Activated CD8-positive, alpha-beta memory T cell treated with anti-CD3 and anti-CD28 coated beads for 1 hour (primary cell): ENCODE measurements at places on chromosomes 7 and 10.

- no peak for DNase-seq
Observed at GRCh38 chr7:33792547-33793105, 112.7 kb upstream of the BMPER start.

GRCh38 chr10:110978204-110978603 lies 58.8 kb downstream of the SHOC2 start:
- no peak for DNase-seq

- no peak for DNase-seq
Observed at GRCh38 chr10:20446561-20447193, 450.4 kb downstream of the NEBL start.

DNA sequence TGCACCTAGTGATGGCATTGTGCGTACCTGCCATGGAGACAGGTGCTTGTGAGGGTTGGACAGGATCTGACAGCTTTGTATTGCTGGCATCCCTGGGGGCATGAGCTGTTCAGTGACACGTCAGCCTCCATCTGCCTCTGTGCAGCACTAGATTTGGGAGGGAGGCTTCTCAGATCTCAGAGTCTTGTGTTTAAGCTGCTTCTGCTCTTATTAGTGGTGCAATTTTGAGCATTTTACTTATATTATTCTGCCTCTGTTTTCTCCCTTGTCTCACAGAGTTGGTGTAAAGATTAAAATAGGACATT lies 5.1 kb downstream of the ARHGAP22 start:
- no peak for DNase-seq

DNA sequence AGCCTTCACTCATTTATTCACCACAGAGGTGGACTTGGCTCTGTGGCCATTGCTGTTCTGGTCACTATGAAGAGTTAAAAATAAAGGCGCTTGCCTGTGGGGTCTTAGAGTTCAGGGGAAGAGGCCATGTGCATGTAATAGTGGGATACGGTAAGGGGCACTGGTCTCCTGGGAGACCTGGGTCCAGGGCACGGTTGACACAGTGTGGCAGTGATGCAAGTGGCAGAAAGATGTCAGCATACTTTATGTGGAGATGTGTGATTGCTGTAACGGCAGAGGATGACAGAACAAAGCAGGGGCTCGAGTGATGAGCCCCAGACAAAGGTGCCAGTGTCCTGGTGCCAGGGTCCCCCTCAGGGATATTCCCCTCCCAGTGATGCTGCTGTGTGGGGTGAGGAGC lies 8.6 kb downstream of the ZSCAN25 start:
- no peak for DNase-seq

DNA sequence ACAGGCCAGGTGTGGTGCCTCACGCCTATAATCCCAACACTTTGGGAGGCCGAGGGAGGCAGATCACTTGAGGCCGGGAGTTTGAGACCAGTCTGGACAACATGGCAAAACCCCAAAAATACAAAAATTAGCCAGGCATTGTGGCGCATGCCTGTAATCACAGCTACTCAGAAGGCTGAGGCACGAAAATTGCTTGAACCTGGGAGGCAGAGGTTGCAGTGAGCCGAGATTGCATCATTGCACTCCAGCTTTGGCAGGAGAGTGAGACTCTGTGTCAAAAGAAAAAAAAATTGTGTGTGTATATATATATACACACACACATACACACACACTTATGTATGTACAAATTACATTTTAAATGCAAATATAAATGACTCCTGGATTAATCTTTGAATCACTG lies 76.8 kb upstream of the LRRN3 start:
- DNase-seq, result no peak

DNA sequence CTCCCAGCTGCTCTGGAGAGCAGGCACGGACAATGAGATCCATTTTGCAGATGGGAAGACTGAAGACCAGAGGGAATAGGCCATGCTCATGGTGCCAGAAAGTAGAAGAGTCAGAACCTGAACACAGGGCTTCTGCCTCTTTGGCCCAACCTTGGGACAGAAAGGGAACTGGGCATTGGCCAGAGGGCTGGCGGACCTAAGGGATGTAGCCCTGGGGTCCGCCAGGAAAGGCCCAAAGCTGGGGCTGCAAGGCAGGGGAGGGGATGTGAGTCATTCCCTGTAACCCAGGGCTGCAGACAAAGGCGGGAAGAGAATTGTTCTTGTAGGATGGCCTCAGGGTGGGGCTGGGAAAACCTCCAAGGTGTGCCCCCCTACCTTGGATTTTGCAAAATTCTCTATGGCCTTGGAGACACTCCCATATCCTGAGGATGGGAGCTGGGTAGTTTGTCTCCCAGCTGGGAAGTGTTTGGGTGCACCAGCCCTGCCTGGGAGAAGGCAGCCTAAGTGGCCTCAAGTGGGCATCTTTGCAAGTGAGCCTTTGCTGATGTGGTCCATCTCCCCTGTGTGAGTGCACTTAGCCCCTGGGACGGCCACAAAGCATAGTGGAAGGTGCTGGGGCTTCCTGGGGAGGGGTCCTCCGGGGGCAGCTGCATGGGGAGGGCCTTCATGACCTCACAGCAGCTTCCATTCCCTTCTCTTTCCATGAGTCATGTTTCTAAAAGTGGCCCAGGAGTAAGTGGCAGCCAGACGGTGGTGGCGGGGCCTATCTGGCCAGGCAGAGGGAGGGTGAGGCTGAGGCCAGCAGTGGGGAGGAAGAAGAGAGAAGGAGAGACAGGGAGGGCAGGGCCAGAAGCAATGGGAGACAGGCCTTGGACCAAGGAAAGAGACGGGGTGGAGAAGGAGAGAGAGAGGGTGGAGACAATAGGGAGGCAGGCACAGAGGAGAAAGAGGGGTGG lies 9.2 kb downstream of the AQP1 start:
- DNase-seq, result no peak

GRCh38 chr7:137757146-137757925 lies 89.4 kb downstream of the DGKI start:
- no peak for DNase-seq

DNA sequence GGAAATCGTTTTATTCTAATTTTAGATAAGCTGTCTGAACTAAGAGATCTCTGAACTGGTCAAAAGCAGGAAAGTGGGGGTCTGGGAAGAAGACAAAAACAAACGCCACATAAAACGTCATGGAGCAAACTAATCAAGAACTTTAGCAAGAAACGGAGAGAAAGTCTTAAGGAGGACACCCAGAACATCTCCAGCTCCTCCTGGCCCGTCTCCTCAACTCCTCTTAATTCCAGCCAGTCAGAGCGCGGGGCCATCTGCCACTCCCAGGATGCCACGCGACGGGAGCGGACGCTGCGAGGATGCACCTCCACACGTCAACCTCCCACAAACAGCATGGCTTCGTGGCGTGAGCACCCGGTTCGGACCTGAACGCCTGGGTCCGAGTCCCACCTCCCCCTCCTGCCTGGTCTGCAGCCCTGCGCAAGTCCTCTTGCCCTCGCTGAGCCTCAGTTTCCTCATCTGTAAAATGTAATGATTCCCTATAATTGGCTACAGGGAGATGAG lies 598 bp downstream of the MMS19 start:
- DNase-seq, result peak; percentile 19

DNA sequence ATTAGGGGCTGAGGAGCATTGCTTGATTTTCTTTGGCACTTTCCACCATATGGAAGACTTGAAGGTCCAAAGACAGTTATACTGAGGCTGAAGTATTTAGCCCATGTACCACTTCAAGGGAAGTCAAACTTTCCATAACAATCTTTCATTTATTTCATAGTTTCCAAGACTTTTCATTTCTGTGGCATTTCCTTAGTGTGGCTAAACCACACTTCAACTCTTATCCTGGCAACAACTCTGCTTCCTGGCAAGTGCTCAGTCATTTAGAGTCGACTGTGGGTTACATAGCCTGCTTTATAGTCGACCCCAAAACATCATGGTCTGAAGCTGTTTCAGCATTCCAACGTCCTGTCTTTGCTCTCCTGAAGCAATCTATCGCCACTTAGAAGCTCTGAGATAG lies 343.0 kb upstream of the SEMA3D start:
- no peak for DNase-seq

DNA sequence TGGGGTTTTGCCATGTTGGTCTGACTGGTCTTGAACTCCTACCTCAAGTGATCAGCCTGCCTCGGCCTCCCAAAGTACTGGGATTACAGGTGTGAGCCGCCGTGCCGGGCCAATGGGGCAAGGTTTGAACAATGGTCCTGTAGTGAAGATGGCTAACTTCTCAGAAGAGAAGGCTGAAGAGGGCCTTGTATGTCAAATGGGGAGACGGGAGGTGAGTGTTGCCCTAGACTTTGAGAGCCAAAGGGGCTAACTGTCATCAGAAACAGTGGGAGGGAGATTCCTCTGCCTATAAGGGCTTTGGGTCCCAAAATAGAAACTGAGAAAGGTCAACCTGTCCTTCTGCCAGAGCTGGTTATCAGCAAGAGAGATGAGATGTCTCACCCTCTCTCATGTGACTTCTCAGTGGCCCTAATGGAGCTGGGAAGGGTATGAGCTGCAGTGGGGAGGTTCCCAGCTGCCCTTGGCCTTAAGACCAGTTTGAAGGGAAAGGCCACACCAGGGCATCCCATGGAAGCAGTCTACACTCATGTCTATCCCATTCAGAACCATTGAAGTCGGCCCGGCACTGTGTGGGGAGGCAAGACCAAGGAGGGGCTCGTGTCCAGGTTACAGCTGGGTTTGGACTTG lies 1.3 kb upstream of the SAMD8 start:
- DNase-seq, result no peak

GRCh38 chr10:97914171-97914836 lies 64.7 kb downstream of the GOLGA7B start:
- DNase-seq, result no peak

DNA sequence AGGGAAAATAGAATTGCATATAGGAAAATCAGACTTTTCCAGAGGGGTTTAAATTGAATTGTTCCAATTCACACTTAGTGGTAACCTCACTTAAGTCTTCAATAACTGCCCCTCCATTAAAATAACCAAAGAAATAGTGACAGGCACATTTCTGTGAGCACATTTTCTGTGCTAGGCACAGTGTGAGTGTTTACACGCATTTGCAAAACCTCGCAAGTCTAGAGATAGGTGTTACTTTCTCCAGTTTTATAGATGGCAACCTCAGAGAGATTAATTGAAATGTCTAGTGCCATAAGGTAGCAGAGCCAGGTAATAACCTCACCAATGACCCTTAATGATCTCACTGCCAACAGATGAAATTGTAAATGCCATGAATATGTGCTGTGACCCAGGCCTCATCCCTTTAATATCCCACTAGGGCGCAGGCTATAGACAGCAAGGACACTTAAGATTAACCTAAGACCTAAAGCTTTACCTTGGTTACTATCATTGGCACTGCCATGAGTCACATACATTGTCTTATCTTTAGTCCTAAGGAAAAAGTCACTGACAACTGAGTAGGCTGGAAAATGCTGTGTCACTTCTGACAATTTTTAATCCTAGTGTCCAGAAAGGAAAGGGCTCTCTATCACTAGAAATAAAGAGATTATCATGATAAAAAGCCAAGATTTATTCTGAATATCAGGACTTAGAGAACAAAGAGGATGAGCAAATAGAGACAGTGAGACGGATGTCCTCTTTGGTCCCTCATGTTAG lies 187.8 kb downstream of the PPP1R17 start:
- no peak for DNase-seq

GRCh38 chr7:84701524-84702306 lies 485.1 kb downstream of the SEMA3D start:
- DNase-seq, result no peak

DNA sequence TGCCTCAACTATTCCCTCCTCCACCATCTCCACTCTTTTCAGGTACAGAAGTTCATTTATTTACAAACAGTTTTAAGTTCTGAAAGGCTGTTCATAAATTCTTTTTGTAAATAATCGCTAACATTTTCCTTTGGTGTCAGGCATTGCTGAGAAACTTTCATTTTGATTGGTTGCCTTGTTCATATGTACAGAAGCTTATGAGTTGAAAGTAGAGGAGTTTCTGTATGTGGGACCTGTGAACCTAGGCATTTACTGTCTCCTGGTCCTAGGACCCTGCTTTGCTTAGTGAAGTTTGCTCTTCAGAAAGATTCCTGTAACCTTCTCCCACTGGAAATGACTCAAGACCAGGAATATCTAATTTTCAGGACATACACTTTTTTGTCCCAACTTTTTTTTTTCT lies 30.4 kb downstream of the CCSER2 start:
- DNase-seq, result no peak

DNA sequence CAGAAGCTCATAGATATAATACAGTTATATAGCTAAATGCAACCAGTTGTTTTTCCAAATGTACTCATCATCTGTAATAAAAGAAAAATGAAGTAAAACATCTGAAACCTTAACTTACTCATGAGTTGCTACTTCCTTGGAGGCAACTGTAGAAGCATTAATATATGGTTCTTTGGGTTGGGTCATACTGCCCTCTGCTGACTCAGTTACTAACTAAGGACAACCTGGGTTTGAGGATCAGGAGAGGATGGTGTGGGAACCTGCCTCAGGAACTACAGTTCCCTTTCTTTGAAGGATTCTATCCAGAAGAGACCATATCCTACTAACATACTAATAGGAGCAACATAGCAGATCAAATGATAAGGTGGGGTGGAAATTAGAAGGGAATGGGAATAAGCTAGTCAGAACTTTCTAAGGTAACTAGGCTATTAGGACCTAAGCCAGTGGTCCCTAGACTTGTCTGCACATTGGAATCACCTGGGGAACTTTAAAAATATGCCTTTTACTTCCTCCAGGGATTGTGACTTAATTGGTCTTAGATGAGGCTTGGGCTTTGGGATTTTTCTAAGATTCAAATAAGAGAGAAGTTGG lies 20.7 kb downstream of the COX15 start:
- no peak for DNase-seq
